ENCODE measurements at places on chromosomes 5 and 9.

DNA sequence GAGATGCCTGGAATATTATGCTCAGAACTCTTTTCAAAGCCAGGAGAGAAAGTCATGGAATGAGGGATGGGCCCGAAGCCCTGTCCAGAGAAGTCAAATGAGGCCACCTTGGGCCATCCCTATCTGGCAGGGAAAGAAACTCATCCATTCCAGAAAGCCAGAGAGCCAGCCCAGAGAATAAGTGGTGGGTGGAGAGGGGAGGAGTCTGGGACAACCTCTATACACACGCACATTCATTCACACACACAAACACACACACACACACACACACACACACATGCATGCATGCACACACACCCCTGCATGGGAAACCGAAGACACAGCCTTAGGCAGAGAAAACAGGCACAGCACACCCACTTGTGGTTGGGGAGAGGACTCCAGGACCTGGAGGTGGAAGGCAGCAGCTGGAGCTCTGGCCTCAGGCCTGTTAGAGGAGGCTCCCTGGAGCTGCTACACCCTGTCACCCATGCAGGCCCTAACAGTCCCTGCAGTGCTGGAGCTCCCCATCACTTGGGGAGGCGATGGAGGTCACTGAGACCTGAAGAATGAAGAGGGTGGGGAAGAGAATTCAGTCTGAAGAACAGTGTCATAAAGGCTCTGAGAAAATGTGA is 38.0 kb downstream of the TGFBI start:
- no peak for DNase-seq

DNA sequence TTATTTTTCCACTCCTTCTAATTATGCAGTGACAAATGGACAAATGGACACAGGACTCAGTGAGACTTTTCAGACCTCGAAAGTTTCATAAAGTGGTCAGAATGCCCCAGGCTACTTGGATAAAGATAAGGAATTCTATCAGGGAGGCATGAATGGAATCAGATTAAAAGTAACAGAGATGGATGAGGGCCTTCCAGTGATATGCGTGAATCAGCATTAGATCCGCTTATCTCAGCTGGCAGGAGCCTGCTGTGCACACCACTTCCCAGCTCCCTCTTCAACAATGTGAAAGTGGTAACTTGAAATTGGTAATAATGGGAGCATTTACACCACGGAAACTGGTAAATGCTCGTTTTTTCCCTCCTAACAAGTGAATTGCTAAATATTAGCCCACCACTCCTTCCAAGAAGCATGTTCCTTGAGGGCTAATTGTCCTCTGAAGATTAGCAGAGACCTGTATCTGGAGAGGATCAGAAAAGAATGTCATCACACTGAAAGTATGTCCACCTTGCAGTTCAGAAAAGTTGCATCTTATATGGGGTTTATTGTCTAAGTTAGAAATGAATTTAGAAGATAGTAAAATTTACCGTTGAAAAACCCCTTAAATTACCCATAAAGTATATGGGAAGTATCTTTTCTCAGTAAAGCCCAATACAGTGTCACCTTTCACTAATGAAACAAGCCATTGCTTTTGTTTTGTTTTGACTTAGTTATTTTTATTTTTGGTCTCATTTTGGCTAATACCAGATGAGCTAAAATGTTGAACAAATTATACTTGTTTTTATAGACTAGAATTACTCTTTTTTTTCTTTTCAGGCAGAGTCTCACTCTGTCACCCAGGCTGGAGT is 125.3 kb downstream of the DPYSL3 start:
- no peak for DNase-seq

DNA sequence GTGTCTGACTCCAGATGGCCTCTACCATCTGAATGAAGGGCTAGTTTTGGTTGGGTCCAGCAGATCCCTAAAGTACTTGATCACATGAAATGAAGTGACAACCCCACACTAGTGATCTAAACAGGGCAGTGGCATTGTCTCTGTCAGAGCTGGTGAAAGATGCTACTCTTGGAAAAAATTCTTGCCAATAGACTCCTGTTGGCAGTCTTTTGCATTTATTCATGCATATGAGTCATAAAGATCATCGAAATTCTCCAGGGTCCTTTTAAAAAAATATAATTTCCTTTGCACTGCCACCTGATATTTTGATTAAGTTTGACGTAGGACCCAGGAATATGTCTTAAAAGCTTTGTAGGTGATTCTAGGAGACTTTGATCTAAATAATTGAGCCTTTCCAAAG is 135.1 kb upstream of the ELL2 start:
- no peak for DNase-seq

- DNase-seq, result no peak
These were observed 6.4 kb upstream of the GLIS3 start for GRCh38 chr9:4306066-4306776.

DNA sequence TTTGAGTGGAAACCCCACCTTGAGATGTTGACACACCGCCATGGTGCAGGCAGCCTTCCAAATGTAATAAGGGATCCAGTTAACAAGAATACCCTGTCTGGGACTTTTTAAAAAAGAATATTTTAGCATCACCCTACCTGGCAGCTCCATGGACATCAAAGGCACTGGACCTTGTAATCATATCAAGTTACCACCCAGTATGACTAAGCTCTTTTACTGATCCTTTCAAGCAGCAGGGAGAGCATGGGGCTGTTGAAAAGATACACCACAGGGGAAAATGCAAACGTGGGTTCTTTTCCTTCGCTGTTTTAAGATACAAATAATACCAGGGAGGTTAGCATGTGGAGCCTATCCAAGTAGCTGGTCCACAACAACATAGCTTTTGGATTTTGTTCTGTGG is 211.2 kb downstream of the SAXO1 start:
- DNase-seq, result no peak

DNA sequence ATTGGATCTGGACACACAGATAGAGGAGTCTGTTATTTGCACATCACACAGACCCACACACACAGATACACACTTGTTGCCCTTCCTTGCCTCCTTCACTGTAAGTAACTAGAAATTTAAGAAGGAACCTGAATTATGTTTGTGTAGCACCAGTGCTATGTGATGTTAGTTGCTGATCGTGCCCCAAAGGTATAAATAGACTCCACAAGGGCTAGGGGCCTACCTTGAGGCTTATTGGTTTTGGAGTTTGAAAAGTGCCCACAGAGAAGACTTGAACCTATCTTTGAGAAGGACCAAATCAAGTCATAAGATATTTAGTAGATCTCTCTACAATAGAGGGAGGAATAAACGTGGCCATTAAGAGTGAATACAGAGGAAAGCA is 8.8 kb upstream of the TGFBI start:
- DNase-seq, result no peak

DNA sequence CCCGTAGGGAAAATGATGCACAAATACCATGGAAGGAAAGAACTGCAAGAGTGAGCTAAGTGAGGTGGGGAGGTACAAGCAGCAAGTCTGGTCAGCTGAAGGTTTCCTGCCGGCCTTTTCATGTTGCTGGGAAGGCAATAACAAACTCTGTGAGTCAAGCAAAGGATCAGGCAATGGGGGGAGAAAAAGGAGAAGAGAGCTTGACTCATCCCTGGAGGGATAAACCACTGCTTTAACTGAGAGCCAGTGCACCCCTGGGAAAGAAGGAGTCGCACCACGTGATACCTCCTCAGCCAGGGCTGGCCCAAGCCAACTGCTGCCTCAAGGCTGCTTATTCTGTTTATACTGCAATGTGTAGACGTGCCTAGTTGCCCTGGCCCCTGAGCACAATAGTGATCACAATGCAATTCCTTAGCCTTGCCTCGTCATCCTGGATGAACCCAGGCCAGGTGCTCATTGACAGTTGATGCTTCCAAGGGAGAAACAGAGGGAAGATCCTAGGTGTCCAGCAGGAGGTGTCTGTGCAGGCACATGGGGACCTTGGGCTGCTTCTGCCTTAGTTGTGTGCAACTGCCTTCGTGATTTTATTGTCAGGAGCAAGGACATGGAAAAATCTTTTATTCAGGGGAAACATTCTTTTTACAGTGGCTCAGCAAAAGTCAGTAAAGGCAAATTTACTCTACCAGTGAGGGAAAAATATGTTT is 203.0 kb upstream of the TUT7 start:
- no peak for DNase-seq

GRCh38 chr9:76313771-76314170 is 80.5 kb downstream of the RFK start:
- no peak for DNase-seq

- no peak for DNase-seq
These were observed 9.6 kb upstream of the PTGES2 start for GRCh38 chr9:128136816-128137793.

GRCh38 chr5:60410427-60410826 is 289.5 kb downstream of the DEPDC1B start:
- no peak for DNase-seq

- no peak for DNase-seq
These were observed 817 bp upstream of the GNE start for GRCh38 chr9:36258996-36259533.

- DNase-seq, result no peak
These were observed 30.9 kb downstream of the CDO1 start for GRCh38 chr5:115785381-115786065.

DNA sequence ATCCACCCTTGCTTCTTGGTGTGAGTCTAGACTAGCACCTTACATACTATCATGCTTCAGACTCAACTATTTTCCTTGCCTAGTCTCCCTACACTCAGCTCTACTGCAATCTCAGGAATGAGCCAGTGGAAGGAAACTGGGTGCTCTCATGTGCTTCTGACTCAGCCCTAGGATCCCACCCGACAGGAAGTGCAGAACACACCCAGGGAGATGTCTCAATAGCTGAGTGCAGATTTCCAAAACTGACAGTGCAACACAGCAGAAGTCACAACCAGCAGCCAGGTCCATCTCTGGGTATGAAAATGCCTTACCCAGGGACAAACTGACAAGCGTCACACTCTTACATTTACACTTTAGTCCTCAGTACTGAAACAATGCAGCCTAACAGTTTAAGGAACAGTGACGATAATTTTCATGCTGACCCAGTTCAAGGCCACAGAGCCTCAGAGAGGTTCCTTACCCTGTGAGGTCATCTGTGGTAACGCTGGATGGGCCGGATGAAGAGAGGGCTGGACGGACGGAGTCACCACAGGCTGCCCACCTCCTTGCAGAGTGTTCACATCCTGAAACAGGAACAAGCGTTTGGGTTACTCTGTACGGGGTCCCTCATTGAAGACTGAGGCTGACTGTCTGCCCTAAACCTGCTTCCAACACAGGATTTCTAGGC is 33.0 kb downstream of the FKBP15 start:
- no peak for DNase-seq

- no peak for DNase-seq
These were observed 5.5 kb upstream of the SMIM32 start for GRCh38 chr5:136198453-136198852.

GRCh38 chr5:138754699-138755057 is 1.5 kb downstream of the CTNNA1 start:
- DNase-seq, result no peak

DNA sequence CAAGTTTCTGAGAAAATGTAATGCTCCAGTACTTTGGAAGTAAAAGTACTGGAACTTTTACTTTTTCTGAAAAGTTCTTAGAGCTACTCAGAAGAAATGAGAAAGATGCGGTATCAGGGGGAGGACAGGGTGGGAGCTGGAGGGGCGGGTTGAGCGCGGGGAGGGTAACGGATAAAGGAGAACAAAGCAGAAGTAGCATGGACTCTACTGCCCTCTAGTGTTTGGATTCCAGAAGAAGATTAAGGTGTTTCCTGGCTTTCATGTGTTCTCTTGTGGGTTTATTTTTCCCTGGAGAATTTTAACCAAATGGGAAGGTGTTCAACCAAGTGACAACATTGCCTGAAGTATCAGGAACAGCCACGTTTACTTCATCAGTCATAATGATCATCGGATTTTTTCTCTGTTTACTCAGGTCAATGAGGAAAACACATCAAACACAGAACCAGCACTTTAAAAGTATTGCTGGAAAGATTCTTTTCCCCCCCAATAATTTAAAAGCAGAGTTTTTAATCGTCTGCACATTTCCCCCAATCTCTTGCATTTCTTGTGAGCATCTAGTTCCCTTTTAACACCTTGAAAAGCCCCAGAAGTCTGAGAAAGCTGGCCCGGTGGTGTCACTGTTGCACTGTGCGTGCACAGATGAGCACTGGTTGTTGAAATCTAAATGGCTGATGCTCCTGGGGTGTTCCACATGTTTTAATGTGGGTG is 190.6 kb downstream of the MPDZ start:
- peak; percentile 51 for DNase-seq

GRCh38 chr9:109451311-109452025 is 46.6 kb downstream of the PTPN3 start:
- no peak for DNase-seq

DNA sequence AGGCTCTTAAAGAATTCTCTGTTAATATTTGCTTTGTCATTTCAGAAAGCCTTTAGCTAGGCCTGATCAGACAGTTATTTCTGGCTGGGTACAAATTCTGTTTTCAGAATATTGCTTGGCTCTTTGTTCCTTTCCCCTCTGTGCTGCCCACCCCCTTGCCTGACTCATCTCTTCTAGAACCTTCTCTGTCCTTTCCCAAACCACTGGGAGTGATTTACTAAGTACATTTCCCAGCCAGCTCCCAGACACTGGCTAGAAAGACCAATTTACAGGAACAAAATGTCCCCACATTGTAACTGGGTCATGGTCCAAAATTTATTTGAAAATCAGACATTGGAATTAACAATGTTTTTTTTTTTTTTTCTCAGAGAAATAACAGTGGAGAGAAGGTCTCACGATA is 133.1 kb upstream of the MAP1B start:
- no peak for DNase-seq

GRCh38 chr5:39775797-39776365 is 351.1 kb upstream of the DAB2 start:
- DNase-seq, result no peak

GRCh38 chr9:21316032-21316842 is 11.1 kb upstream of the IFNA5 start:
- no peak for DNase-seq

- no peak for DNase-seq
These were observed 20.8 kb upstream of the ACTBL2 start for GRCh38 chr5:57503433-57503832.

DNA sequence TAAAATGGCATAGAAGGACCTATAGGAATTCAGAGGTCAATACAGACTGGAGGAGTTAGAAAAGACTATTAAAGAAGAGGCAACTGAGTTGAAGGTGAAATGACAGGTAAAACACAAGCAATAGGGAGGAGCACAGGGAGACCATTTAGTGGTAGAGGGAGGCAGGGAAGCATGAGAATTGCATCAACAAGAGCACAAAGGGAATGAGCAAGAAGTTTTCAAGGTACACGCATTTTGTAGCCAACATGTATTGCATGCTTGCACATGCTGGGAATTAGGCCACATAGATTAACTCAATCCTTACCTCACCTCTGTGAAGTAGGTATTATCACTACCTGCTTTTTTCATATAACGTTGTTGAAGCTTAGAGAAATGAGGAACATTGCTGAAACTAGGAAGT is 42.3 kb downstream of the PLPP1 start:
- DNase-seq, result no peak

Measured in NCI-H1436 (cell line).